ENCODE measurements at places on chromosomes 1 and 21.

- DNase-seq, result peak; percentile 55
These were observed 38.6 kb downstream of the BRINP2 start for GRCh38 chr1:177209357-177209756.

DNA sequence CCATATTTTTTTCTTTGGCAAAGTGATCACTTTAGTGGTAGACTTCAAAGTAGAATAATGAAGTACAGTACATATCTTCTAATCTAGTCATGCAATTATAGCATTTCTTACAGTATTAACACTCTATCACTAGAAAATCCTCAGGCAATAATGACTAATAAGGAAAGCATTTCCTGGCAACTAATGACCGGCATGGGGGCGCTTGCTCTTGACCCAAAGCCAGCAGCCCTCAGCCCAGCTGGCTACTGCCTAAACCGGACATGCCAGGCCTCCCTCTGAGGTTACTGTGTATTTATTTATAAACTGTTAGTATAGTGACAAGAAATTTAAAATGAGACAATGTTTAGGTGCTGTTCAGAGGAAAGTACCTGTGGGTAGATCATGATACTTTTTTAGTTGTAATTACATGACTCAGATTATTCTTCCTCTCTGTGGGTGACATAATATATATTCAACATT is 633.8 kb downstream of the PTPRC start:
- no peak for DNase-seq

- no peak for DNase-seq
These were observed 139.6 kb upstream of the CTTNBP2NL start for GRCh38 chr1:112256411-112256810.

GRCh38 chr1:6345009-6345408 is 48.6 kb downstream of the ACOT7 start:
- DNase-seq, result no peak

DNA sequence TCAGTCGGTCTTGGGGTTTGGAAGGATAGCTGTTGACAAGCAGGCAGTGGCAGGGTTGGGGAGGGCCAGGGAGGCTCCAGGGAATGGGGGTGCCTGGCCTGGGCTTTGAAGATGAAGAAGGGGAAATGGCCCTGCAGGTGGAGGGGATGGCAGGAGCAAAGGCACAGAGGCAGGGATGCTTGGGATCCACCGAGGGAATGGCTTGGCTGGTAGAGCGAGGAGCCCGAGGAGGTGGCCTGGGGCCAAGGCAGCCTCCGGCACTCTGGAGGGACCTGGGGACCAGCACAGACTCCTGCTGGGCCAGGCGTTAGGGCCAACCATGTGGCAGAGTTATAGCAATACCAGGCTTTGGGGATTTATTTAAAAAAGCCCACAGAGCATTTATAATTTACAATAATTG is 62.9 kb upstream of the EDN2 start:
- DNase-seq, result no peak

GRCh38 chr1:7046314-7046713 is 261.1 kb downstream of the CAMTA1 start:
- DNase-seq, result no peak

DNA sequence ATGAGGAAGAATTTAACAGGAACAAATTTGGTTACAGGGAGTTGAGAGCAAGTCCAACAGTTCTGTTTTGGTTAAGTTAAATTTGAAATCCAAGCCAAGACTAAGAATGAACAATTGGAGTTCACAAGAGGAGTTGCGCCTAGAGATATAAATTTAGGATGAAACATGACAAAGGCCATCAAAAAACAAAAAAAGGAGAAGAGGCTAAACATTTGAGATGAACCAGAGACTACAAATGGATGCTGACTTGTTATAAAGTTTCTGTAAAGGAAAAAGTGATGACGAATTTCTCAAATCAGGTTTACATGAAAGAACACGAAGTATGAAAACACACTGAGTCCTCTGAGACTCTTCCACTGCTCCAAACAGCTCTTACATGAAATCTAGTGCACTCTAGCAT is 575.6 kb downstream of the SMYD3 start:
- no peak for DNase-seq

- DNase-seq, result no peak
These were observed 115.5 kb downstream of the PPIAL4G start for GRCh38 chr1:148367596-148367995.

- DNase-seq, result no peak
These were observed 13.9 kb downstream of the MEF2D start for GRCh38 chr1:156486421-156487344.

- no peak for DNase-seq
These were observed 36.3 kb upstream of the PODN start for GRCh38 chr1:53025769-53026112.

DNA sequence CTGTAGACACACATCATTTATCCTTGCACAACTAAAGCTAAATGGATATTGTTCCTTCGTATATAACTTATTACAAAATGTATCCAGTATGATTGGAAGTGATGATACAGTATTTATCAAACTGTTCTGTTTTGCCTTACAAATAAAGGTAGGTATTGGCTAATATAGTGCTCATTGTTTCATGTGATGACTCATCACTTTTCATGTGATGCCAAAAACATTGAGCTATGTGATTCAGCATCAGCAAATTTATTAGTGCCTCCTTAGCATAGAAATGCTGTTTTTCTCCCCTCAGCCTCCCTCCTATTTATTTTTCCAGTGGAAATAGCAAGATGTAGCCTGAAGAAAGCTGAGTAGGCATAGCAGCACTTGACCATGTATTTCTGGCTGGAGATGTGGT is 228.6 kb upstream of the LYPLAL1 start:
- no peak for DNase-seq

DNA sequence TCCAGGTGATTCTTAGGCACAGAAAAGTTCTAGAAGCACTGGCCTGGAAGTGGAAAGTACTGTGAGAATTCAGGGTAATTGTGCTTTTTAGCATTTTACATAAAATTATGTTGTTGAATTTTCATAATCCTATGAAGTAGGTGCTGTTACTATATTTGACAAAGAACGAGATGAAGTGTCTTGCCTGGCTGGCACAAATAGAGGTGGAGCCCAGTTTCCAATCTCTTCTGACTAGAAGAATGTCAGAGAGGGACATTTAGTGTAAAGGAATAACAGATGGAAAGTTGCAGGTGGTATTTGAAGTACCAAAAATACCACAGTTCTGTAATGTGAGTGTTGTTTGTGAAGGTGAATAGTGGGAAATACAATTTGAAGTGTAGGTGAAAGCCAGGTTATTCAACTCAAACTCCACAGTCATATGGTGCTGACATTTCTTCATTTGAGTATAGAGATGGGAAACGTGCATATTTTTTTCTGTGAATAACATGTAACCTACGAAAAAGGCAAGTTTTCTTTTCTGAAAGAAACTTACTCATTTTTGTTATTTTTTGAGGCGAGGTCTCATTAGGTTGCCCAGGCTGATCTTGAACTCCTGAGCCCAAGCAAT is 3.5 kb upstream of the TMCO2 start:
- no peak for DNase-seq
